ENCODE measurements at places on chromosomes 11 and 22.

DNA sequence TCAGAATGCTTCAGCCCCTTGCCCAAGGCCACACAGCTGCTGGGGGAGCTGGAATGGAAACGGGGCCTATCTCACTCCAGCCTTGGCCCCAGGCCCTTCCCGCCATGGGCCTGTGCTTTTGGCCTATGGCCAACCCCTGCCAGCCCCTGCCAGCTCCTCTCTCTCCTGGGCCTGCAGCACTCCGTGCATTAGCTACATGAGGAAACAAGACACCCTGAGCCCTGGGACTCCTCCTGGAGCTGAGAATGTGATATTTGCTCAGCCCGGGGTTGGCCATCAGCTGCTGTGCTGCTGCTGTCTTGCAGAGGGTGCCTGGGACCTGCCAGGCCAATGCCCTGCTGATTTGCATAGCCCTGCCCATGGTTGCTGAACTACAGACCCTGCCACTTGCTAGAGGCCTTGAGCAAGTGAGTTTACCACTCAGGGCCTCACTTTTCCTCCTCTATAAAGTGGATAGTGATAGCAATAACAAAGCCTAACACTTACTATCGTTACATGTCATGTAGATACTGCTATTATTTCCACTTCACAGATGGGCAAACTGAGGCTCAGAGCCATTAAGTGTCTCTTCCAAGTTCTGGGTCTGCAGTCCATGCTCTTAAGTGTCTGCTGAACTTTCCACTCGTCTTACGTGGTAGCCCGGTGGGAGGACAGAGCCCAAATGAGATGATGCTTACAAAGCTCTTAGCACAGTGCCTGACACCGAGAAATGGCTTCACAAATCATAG is 99.6 kb downstream of the KIAA1671 start:
- no peak for DNase-seq

GRCh38 chr11:77497368-77497767 is 23.5 kb upstream of the PAK1 start:
- no peak for DNase-seq

GRCh38 chr11:85540635-85541205 is 86.4 kb downstream of the DLG2 start:
- no peak for DNase-seq

DNA sequence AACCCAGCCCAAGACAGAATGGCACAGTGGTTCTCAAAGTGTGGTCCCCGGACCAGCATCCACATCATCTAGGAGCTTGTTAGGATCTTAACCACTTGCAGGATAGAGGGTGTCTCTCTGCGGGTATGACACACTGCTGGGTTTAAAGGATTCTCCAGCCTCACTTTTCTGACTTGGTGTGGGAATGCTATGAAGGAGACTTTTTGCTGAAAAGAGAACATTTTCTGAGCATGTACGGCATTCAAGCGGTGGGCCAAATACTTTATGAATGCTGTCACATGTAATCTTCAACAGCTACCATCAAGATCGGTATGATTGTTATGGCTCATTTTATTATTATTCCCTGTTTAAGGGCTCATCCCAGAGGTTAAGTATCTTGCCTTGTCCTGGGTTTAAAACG is 1.8 kb upstream of the CD82 start:
- DNase-seq: no peak

- no peak for DNase-seq
Observed at GRCh38 chr11:85748455-85748891, 62.5 kb downstream of the SYTL2 start.

- no peak for DNase-seq
Observed at GRCh38 chr22:49856343-49856742, 2.7 kb downstream of the ZBED4 start.

- no peak for DNase-seq
Observed at GRCh38 chr11:129640671-129641070, 175.0 kb upstream of the TMEM45B start.

- DNase-seq: no peak
Observed at GRCh38 chr11:15757048-15757698, 599.2 kb downstream of the SOX6 start.

DNA sequence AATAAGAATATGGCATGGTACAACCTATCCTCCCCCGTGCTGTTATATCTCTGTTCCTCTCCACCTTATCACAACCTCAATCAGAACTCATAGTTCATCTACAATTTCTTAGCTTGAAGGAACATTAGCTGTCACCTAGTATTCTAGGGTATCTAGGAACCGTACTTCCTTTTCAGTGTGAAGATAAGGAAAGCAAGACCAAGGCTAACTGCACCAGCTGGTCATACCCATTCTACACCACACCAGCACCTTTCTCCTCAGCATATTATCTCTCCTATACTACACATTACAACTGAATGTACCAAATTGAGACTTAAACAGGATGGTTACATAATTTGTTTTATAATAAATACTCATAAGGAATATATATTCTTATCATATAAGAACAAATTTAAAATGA is 73.1 kb downstream of the ARHGAP32 start:
- no peak for DNase-seq

DNA sequence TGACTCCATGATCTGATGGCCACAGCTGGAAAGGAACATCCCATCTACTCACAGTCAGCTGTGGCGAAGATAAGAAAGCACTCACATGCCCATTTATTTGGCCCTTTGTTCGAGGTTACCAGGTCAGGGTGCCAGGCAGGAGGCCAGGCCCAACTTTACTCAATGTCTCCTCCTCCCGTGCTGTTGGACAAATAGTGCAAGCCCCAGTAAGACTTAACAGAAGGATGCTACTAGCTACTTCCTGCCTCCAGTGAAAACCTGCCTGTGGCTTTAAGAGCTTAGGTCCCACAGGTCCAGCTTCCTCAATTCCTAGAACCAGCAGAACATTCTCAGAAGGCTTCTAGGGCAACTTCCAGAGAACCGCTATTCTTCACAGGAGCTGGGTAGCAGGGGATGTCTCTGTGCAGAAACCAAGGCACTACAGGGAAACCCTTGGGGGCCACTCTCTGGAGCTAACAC is 12.9 kb upstream of the CRY2 start:
- no peak for DNase-seq

DNA sequence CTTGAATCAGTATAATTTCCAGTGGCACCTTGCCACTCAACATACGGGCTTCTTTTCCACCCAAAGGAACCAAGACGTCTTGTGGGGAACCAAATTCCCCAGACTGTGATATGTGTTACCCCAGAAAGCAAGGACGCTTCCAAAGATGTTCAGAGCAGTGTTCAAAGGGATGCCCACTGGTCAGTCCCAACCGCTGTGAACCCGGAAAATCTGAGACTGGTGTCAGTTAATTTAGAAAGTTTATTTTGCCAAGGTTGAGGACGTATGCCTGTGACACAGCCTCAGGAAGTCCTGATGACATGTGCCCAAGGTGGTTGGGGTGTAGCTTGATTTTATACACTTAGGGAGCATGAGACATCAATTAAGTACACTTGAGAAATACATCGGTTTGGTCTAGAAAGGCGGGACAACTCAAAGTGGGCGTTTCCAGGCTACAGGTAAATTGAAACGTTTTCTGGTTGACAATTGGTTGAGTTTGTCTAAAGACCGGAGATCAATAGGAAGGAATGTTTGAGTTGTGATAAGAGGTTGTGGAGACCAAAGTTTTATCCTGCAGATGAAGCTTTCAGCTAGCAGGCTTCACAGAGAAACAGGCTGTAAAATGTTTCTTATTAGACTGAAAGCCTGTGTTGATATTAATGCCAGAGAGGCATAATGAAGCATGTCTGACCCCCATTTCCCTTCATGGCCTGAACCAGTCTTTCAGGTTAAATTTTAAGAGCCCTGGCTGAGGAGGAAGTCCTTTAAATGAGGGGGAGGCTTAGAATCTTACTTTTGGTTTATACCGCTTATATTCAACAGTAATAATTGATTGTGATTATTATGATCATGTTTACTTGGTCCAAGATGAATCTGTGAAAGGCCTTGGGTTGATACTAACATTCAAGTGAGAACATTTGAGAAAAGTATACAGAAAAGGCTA is 6.8 kb downstream of the APOL3 start:
- no peak for DNase-seq

GRCh38 chr22:39724857-39725256 is 154.3 kb downstream of the CACNA1I start:
- DNase-seq: no peak

DNA sequence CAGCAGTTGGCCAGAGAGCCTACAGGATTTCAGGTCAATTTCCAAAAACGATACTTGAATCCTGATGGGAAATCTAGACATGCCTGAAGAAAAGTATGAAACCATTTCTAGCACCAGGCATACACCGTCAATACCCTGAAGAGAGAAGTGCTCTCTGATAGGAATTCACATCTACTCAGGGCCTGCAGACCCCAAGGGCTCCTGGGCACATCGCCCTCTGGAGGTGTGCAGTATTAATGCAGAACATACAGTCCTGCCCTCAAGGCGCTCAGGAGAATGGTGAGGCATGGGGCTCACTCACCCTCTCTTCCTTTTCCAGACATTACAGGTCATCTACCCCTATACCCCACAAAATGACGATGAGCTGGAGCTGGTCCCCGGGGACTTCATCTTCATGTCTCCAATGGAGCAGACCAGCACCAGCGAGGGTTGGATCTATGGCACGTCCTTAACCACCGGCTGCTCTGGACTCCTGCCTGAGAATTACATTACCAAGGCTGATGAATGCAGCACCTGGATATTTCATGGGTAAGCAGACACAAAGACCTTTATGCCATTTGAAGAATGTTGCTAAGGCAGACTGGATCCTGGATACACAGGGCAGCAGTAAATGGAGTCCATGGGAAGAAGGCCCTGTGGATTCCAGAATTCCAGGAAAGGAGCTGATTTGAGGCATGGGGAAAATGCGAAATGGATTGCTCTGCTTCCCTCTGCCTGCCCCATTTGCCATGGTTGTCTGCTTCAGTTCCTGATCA is 49.3 kb upstream of the CRTAM start:
- DNase-seq: no peak

DNA sequence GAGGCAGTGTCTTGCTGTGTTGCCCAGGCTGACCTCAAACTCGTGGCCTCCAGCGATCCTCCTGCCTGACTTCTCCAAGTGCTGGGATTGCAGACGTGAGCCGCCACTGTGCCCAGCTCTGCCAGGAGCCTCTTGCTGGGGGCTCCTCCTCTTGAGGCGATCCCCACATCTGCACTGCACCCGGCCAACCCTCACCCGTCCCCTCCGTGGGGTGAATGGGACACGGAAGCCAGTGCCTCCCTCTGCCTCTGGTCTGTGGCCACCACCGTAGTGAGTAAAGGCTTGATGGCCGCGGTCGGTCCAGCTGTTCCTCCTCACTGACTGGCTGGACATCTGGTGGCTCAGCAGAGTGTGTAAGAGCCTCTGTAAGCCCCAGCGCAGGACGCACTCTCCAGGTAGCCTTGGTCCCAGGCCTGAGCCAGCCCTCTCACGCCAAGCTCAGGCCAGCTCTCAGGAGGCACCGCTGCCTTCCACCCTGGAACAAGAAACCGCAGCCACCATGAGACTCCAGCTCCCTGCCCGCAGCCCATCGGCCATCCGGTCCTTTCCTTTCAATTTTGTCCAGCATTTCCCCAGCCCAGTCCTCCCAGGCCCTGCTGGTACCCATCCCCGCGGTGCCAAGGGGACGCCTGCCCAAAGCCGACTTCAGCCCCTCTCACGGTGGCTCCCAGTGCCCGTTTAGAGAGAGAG is 100.3 kb downstream of the BRD1 start:
- no peak for DNase-seq

DNA sequence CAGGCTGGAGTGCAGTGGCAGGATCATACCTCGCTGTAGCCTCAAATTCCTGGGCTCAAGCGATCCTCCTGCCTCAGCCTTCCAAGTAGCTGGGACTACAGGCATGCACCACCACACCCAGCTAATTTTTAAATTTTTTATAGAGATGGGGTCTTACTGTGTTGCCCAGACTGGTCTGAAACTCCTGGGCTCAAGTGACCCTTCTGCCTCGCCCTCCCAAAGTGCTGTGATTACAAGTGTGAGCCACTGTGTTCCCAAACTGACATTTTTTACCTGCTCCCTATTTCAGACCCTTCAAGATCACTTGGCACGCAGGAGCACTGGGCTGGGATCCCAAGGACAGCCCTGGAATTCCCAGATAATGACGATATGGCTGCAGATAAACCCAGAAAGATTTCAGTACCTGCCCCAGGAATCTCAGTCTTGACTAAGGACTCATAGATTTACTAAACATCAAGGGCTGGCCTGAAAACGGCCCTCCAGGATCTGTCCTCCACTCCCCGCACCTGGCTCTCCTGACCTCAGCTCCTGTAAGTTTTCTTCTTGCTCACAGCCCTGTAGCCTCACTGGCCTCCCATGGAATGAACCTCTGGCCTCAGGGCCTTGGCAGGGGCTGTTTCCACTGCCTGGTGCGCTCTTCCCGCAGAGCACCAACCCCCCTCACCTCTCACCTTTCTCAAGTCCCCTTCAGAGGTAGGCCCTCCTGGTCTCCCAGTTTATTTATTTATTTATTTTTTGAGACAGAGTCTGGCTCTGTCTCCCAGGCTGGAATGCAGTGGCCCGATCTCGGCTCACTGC is 3.6 kb upstream of the CSNK1E start:
- DNase-seq: no peak

- no peak for DNase-seq
Observed at GRCh38 chr11:110773442-110773841, 61.2 kb upstream of the ARHGAP20 start.

- DNase-seq: no peak
Observed at GRCh38 chr11:113016905-113017304, 55.7 kb downstream of the NCAM1 start.

GRCh38 chr11:9616042-9616675 is 42.7 kb downstream of the WEE1 start:
- no peak for DNase-seq

DNA sequence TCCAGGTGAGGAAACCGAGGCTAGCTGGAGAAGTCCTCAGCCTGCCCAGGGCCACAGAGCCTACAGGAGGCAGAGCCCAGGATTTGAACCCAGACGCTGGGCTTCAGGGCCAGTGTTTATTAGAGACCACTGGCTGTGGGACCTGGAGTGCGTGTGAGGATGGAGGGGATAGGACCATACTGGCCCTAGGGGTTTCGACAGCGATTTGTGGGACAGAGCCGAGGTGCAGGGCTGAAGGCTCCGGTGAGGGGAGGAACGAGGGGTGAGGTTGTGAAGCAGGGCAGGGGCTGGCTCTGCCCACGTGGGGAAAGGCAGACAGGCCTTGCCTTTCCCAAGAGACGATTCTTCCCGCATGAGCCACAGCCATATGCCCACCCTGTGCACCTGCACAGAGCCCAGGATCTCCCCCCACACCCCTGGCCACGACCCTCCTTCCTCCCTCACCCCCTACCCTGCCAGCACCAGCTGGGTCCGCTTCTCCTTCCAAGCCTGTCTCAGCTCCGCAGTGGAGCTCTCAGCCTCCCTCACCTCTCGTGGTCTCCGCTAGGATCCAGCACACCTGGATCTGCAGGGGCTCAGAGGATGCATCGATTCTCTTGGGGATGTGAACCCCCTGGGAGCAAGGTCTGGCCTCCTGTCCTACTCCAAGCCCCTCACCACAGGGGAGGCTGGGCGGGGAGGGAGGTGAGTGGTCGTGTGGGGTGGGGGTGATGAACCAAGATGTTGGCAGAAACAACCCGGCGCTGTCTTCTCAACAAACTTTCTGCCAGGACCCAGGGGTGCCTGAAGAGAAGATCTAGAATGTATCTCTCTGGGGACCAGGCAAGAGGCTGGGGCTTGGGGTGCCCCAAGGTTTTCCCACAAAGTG is 58.4 kb downstream of the RTL6 start:
- DNase-seq: no peak

Measured in stimulated activated CD8-positive, alpha-beta memory T cell treated with anti-CD3 and anti-CD28 coated beads, Interleukin-4, amount 100 ng/mL, for 4 hours (primary cell).